Breast epithelium (tissue), 4 donors: ENCODE measurements at places on chromosomes 2 and 18. TPM values are rescaled to one million over a fixed set of nuclear protein-coding genes. Genes with fewer than 3 reads are reported as not detected.

- no peak for DNase-seq
Measured at GRCh38 chr2:127047716-127048617, 59.0 kb downstream of the BIN1 start.

DNA sequence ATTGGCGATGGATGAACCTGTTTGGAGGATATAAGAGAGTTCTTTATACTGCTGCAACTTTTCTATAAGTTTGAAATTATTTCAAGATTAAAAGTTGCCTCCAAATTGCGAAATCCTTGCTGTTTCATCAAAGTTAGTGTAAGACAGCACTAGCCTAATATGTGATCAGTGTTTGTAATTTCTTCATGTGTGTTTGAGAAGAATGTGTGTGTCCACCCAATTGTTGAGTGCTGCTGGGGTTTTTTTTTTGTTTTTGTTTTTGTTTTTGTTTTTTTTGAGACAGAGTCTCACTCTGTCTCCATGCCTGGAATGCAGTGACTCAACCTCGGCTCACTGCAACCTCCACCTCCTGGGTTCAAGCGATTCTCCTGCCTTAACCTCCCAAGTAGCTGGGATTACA is 33.4 kb downstream of the CDK15 start:
- DNase-seq, result no peak

DNA sequence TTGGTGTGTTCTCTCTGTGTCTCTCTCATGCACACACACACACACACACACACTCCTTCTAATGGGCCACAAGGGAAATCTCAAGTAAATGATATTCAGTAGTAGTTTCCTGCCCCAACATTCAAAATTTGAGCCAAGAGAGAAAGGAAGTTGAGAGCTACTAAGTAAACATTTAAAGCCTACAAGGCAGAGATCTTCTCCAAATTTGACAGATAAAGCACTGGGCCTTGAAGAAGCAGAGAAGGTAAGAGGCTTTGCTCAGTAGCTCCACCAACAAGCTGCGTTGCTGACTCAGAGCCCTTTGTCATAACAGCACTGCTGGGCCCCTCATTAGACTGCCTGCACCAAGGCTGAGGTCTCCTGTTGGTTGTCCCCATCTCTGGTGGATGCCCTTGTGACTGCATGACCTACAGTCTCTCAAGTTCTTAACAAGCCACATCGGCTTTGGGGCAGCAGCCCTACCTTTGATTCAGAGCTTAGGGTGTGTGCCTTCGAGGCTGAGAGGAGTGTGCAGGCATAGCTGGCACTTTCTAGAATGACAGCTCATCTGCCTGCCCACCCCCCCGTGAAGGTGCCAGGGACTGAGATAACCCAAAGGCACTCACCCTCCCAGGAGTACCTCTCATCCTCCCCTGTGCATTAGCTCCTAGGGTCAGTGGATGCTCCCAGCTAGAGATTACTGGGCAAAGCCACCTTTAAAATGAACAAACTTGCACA is 32.3 kb upstream of the NEB start:
- DNase-seq, result no peak

DNA sequence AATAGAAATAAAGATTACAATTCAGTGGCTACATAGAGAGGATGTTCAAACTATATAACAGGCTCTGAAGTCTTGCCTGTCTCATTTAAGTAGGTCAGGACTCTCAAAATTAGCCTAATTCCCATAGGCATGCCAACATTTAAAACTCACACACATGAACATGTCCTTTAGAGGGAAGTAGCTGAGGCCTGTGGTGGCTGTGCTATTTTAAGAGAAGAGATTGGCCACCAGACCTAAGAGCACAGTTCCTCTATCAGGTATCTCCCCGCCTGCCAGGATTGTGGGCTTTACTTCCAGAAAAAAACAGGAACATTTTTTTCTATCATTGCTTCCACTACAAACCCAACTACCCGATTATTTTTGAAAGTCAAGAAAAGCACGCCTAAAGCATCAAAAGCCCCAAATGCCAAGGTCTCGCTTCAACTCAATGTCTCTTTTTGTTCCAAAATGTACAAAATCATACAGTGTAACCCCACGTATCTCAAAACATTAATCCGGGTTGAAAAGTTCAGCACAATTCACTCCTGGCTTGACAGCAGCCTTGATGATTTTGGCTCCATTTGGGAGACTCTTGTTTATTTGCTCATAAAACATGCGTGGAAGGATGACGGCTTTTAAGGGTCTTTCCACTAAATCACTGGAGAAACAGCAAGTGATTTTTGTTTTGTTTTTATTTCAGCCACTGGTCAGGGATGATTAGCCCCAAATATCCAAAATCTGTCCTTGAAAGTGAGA is 15.3 kb downstream of the FHL2 start:
- no peak for DNase-seq

DNA sequence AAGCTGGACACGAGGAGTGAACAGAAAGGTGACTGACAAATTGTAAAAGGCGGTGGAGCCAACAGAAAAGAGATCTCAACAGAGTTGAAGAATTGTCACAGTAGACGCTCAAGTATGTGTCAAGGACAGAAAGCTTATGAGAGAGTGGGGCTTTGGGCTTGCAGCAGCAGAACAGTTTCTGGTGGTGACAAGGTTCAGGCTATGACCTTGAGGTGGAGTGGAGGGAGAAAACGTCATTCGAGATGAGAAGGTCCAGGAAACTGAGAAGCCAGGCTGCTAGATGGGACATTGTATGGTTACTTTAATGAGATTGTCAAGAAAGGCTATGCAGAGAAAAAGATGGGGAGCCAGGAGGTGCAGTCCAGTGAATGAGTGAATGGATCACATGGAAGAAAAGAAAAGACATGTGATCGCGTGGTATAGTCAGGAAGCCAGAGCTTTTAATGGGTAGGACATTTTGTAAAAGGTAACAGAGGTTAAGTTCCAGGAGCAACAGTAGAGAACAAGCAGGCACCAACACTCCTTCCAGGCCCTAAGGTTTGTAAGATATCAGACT is 91.1 kb upstream of the EPC2 start:
- no peak for DNase-seq

DNA sequence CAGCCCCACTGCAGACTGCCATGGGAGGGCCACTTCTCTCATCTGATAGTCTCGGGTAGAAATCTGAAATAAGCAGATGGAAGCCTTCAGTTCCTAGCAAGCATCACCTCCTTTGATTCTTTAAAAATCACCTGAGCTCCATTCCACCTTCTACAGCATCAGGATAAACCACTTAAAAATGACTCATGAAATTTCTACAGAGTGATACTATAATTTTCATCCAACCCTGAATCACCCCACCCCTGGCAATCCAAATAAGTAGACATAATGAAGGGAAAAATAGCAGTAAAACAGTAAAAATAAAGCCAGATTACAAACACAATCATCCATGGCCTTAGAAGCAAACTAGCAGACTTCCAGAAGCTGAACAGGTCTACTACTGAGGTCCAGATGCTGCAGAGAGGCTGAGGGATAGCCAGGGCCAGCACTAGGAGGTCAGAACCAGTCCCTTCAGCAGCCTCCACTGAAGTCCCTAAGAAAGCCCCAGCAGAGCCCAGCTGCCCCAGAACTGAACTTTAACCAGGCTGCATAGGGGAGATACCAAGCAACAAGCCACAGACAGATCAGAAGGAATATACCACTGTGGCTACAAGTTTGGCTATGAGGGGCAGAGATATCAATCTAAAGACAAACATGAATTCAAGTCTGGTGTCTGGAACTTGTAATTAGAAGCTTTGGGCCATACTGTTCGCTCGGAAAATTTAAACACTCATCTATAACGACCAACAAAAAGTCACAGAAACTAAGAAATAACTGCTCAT is 54.7 kb upstream of the RNU4ATAC start:
- DNase-seq, result no peak

- DNase-seq, result peak; percentile 23
Measured at GRCh38 chr2:20106746-20107145, 55.3 kb upstream of the LAPTM4A start.

- DNase-seq, result no peak
Measured at GRCh38 chr2:70126413-70126812, 39.1 kb downstream of the PCBP1 start.

DNA sequence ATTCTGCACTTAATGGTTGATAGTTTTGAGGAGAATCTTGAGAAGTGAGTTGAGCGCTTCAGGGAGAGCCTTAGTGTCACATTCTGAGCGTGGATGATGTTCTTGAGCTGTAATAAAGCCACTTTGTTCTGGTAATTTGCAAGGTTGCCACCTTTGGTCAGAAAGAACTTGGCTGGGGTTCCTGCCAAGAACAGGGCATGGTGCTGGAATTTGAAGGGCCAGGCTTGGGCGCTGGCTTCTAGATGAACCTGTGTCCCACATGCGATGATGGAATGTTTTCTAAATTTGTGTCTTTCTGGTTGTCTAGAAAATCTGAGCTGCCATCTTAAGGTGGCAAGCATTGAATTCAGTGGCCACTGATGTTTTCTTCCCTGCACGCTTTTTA is 124.1 kb upstream of the EML6 start:
- no peak for DNase-seq

DNA sequence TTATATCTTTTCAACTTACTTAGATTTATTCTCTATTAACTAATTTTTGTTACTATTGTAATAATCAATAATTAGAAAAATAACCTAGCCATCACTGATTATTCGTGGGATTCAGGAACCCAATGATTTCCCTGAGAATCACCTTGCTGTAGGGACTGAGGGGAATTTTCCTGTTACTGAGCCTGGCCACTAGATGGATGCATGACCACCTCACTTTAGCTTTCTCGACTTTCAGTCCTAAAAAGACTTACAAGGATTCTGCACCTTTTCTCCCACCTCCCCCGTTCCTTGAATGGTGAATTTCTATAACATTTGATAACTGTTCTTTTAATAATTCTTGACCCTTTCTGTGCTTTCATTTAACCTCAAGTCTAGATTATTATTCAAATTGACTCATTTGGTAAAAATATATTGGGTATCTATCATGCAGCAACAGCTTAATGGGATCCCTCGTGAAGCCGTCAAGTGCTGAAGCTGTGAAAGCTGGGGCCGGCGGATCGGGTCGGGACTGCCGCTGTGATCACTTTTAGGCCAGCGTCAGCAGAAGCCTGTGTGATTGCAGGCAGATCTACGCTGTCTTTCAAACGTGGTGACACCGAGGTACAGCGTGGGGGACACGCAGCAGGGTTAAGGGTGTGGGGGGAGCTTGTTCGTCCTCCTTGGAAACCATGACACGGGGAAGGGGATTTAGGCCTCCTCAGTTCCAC is 38.8 kb upstream of the TMEM18 start:
- DNase-seq, result no peak

DNA sequence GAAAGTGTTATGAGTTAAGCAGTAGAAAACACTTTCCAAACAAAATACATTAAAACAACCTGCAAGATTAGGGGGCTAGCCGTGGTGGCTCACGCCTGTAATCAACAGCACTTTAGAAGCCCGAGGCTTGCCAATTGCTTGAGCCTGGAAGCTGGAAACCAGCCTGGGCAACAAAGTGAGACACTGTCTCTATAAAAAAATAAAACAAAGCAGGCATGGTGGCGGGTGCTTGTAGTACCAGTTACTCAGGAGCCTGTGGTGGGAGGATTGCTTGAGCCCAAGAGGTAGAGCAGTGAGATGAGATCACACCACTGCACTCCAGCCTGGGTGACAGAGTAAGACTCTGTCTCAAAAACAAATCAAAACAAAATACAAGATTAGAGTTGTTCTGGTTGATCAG is 208.3 kb downstream of the ERBB4 start:
- DNase-seq, result peak; percentile 18

DNA sequence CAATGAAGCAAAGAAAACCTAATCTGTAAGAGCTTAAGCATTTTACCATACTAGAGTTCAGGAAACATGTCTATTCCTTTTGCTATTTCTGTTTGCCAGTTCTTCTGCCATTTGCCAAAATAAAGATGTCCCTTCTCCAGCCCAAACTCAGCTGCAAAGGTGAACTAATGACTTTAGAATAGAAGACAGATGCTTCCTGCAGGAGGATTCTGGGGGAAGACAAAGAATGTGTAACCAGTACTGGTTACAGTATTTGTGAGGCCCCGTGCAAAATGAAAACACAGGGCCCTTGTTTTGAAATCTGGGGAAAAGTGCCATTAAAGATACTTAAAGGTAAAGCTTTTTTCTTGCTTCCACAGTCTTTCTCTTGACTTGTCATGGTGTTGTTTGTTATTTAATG is 34.3 kb upstream of the MTX2 start:
- DNase-seq, result no peak

DNA sequence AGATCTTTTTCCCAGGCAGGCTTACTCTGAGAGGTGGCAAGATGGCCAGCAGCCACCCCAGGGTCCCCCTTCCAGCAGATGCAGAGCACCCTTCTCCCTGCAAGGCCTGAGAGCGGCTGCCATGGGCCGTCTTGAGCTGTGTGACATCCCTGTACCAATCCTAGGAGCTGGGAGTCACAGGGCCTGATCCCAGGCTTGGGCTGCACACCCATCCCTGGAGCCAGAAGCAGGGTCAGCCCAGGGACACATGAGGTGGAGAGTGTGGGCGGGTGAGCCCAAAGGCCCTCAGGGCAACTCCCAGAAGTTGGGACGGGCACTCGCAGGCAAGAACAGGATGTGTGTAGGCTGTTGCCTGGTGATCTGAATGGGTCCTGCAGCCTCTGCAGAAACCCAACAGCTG is 40.5 kb downstream of the CROCC2 start:
- DNase-seq, result peak; percentile 34

GRCh38 chr2:210663631-210664089 is 107.3 kb downstream of the CPS1 start:
- DNase-seq, result no peak

- no peak for DNase-seq
Measured at GRCh38 chr2:167127135-167127534, 238.9 kb downstream of the XIRP2 start.

GRCh38 chr18:79384834-79385233 is 10.9 kb upstream of the NFATC1 start:
- no peak for DNase-seq

DNA sequence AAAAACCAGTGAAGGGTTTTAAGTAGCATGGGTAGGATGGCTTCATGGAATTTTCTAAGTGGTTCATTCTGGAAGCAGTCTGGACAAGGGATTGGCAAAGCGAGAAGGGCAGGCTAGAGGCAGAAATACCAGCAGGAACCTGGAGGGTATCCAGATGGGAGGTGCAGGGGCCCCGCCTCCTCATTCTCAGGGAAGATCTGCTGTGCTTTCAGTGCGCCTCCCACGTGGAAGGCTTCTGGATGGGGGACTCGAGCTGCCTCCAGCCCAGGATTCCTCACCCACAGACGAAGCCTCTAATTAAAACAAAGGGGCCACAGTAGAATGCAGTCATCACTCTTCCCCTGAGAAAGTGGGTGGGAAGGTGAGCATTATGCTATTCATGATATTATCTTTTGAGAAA is 79.8 kb downstream of the VSNL1 start:
- peak; percentile 73 for DNase-seq

GRCh38 chr18:79684283-79684631 is 4.7 kb downstream of the CTDP1 start:
- no peak for DNase-seq

GRCh38 chr2:191245046-191245868 is at the start of gene MYO1B:
Gene MYO1B, plus strand, starts transcription at chr2:191245404. Its CDS starts 31,492 bp downstream, at chr2:191276896.
- DNase-seq, result peak; percentile 84

GRCh38 chr18:46459789-46460455 is 197.1 kb downstream of the LOXHD1 start:
- no peak for DNase-seq

Gene FBXO41
- total RNA-seq, result 3.9 TPM

Gene MEP1B
- 0.33 TPM for total RNA-seq

Gene SLC35F6
- total RNA-seq, result 55.1 TPM

Gene RMDN2
- total RNA-seq, result 14.4 TPM

Gene NPAS2
- total RNA-seq, result 42.3 TPM

Gene VWC2L
- 0.15 TPM for total RNA-seq

Gene CAPN14
- total RNA-seq, result 0.44 TPM

Gene IL1RL2
- total RNA-seq, result 5.9 TPM

Gene SLC38A11
- 6.7 TPM for total RNA-seq

Gene CD8A
- 0.96 TPM for total RNA-seq

Gene AQP12A
- total RNA-seq, result not detected

Gene MSTN
- total RNA-seq, result 0.73 TPM
